ENCODE measurements at places on chromosomes 7 and 10.

- DNase-seq: no peak
Measured at GRCh38 chr7:123148813-123149212, 51.0 kb downstream of the SLC13A1 start.

DNA sequence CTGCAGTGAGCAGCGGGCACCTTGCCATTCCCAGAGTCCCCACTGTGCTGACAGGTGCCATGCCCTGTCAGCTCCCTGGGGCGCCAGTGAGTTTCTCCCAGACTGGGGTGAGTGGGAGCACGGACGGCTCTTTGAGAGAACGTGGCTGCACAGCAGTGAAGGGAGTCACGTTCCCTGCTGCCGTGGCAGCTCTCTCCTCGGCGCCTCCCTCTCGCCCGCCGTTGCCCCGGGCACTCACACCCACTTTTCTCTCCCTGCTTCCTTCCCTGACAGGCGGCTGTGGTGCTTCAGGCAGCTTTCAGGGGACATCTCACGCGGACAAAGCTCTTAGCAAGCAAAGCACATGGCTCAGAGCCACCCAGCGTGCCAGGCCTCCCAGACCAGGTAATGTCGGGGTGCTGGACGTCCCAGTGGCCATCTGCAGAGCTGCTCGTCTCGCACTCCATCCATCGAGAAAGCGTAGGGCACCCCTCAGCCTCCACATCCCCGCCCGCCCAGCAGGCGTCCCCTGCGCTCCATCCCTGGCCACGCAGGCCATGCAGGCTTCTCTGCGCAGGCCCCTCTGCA is 27.1 kb upstream of the TTYH3 start:
- DNase-seq: peak; percentile 76

DNA sequence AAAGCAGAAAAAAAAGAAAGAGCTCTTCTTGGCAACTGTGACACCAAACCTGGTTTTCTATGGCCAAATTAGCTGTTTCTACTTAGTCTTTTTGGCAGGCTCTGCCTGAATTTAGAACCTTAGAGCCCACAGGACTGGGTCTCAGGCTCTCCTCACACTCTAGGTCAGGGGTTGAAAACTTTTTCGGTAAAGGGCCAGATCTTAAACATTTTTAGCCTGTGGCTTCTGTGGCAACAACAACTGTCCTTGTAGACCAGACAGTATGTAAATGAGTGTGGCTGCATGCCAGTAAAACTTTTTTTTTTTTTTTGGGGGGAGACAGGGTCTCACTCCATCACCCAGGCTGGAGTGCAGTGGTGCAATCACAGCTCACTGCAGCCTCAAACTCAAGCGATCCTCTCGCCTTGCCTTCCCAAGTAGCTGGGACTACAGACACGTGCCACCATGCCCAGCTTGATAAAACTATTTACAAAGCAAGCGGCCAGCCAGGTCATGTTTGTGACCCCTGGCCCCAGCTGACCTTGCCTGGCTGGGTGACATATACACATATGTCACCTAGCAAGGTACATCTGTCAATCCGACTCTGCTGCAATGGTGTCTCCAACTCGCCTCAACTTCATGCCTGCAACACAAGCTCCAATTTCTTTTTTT is 17.4 kb downstream of the KPNA7 start:
- DNase-seq: no peak

- no peak for DNase-seq
Measured at GRCh38 chr7:110027385-110027784, 1063.5 kb upstream of the LRRN3 start.

DNA sequence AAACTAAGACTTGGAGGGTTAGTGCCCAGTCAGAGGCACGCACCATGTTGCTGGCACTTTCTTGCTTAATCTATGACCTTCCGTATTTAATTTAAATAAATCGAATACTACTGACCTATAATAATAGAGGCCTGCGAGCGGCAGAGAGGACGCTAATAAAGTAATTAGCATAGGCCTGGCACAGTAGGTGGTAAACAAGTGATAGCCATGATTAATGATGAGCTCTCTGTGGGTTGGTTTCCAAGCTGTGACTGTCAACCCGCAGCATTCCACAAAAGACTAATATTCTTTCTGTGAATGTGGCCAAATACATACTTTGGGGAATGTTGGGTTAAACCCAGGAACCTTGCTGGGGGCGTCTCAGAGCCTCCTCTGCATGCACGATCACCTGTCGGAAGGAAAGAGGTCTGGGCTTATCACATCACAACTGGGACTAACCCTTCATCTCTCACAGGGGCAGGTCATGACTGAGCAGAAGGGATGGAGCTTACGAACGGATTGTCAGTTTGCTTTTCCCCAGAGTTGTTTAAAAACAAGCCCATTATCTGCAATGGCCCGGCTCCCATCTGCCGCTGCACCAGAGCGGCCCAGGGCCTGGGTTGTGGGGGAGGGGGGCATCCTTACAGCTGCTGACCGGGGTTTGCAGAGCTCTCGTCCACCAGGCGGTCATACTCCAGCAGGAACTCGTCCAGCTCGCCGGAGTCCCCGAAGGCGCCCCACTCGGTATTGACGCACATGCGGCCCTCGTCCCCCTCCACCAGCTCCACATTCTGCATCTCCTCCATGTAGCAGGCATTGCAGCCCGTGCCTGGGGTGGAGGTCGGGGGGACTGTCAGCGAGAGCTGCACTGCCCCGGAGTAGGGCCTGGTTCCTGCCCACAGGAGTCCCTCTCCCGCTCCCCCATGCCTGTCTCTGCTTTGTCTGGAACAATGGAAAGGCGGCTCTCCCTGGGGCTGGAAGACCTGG is 6.2 kb upstream of the MYL7 start:
- no peak for DNase-seq

- DNase-seq: no peak
Measured at GRCh38 chr7:8249121-8249520, 12.8 kb downstream of the ICA1 start.

GRCh38 chr7:25060487-25061055 is 64.5 kb downstream of the CYCS start:
- no peak for DNase-seq

- DNase-seq: no peak
Measured at GRCh38 chr10:76991621-76992020, 646.0 kb downstream of the KCNMA1 start.

DNA sequence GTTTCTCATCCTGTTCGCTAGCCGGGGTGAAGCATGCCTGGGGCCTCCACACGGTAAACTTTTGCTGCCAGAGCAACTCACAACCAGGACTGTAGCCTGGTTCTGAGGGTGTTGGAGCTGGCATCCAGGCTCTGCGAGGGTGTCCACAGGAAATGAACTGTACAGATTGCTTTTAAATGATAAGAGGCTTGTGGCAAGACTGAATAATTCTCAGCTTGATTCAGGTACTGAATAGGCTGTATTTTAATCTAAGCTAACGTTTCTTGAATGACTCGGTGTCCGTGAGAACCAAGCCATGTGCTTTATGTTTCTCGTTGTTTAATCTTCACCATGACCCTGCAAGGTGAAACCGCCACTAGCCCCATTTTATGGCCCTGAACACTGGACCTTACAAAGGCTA is 49.3 kb downstream of the EEPD1 start:
- no peak for DNase-seq

DNA sequence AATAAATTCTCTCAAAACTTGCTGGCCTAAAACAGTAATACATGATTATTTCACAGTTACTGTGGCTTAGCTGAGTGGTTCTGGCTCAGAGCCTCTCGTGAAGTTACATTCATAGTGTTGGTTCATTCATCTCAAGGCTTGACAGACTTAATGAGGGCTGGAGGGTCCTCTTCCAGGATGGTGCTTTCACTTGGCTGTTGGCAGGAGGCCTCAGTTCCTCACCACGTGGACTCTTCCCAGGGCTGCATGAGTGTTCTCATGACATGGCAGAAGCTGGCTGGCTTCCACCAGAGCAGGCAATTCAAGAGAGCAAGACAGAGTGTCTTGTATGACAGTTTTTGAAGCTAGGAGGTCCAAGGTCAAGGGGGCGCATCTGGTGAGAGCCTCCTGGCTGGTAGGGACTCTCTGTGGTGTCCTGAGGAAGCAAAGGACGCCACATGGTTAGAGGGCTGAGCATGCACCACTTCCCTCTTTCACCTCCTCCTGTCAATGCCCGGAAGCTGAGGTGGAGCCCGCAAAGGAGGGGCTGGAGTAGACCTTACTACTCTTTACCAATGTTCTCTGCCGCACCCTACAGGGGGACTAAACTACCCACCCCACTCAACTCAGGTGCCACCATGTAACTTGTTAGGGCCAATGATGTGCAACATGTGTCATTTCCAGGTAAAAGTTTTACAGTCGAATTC is 58.2 kb upstream of the YAE1 start:
- DNase-seq: no peak

- DNase-seq: no peak
Measured at GRCh38 chr10:116669832-116670644, 49.3 kb downstream of the PNLIPRP2 start.

DNA sequence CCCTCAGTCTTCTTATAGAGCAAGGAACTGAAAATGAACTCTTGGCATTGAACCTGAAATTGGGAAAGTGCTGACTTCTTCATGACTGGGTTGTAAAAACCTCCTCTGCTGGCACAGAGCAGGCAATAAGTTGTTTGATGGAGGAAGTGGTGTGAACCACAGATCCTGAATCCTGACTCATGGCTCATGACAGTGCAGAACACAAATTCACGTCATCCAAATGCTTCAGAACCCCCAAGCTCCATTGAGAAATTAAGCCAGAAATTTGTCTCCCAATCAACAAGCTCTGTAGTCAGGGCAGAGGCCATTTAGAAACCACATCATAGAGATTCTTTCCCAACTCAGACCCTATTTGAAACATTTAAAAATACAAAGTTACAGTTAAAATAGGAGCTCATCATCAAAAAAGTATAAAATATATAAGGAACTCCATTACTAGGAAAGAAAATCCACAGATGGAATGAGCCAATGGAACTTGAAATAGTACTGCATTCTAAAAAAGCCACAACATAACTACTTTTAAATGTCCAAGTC is 10.3 kb upstream of the STK17A start:
- no peak for DNase-seq

DNA sequence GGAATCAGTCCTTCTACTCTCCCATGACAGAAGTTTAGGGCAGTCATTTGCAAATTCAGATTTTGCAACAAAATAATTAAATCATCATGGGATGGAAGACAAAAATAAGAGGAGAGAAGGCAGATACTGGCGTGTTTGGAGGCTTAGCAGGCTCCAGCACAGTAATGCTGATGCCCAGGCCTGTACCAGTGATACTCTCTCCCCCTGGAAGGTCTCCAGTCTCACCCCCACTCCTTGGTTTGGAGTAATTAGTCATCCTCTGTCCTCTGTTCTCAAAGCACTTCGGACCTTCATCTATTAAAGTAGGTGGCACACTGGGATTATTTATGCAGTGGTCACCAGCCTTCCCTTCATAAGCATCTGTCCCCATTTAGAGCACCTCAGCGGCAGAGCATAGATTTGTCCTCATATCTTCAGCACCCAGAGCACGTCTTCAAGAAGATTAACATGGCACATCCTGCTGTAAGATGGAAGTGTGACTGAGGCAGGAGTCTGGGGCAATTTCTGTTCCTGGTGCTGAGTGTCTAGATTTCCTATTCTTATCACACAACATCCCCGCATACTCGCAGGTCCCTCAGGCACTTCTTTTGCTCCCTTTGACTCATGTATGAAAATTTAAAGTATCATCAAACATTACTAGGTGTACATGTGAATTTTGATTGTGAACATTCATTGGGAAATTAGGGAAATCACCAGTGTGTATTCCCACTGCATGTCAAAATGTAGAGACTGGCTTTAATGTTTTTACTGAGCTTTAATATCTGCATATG is 31.3 kb upstream of the TRIL start:
- DNase-seq: no peak

DNA sequence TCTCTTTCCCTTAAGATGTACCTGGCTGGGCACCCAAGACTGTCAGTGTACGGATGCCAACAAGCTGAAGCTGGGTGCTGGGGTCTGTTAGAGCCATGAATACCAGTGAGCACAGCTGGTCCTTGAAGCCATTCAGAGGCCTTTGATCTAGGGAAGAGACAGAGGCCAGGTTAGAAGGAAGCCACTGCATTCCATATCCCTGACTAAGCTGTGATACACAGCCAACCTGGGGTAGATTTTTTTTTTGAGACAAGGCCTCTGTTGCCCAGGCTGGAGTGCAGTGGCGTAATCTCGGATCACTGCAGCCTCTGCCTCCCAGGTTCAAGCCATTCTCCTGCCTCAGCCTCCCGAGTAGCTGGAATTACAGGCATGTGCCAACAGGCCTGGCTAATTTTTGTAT is 20.8 kb downstream of the ZDHHC16 start:
- DNase-seq: no peak

DNA sequence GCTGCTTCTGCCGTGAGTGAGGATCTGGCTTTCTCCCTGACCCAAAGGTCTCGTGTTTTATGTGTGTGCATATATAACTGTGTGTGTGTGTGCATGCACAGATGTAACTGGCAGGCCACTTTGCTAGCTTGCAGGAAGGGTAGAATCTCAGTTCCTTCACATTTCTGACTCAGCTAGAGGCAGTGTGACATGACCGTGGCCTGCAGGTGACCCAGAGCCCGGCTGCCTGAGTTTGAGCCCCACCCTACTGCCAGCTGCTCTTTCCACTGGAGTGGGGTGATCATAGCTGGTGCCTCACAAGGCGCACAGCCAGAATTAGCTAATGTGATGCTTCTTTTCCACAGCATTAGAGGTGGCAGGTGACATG is 9.3 kb upstream of the MYL7 start:
- DNase-seq: no peak

- DNase-seq: no peak
Measured at GRCh38 chr7:36651404-36651803, 72.9 kb downstream of the AOAH start.

DNA sequence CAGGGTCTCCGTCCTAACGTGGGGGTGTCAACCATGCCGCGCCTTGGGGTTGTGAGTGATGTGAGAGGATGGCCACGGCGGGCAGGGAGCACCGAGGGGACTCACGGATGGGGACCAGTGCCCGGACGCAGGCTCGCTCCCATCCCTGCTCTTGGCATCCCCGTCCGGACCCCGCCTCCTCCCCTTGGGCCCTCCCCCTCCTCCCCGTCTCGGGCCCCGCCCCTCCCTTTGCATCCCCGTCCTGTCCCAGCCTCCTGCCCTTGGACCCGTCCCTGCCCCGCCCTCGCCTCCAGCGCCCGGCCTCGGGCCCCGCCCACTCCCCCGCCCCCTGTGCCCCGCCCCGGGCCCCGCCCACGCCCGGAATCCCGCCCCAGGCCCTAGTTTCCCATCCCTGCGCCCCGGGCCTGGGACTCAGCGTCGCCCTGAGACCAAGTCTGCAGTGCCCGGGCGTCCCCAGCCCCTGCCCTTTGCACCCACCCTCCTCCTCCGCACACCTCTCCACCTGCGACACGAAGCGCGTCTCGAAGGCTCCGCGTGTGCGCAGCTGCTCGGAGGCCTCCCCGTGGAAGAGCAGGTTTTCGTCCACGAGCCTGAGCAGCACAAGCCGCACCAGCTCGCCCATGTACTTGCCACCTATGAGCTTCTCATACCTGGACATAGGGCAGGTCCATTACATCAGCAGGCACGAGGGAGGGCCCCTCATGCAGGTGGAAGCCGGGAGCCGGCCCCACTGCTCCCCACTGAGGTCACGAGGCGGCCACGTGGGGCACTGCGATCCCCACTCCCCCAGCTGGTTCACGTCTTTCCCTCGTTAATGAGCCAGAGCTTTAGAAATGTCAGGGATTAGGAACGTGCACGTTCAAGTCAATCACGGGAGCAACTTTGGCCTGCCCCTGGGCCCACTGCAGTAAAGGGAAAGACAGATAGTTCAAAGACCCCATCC is 5.1 kb upstream of the MYL7 start:
- no peak for DNase-seq

Data from NCI-H2081 (cell line).